ENCODE measurements at places on chromosomes 3 and 15.

GRCh38 chr3:111684640-111685039 lies 89.5 kb upstream of the ZBED2 start:
- DNase-seq, result no peak

DNA sequence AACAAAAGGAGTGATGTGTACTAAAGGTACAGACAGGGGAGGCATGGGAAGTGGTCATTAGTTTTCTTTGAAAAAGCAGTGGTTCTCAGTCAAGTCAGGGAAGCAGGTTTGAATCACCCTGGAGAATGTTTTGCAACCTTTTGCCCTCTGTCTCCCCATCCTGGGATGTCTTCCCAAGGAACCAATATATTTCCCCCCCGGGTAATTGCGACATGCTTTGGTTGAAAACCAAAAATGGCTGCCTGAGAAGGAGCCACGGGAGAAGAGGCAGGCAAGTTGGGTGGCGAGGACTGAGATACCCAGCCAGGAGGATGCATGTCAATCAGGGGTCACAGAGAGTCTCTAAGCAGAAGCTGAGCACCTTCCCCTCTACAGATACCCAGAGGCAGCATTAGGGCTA lies 20.2 kb upstream of the PPP1R2 start:
- DNase-seq, result no peak

- no peak for DNase-seq
These were observed 61.7 kb downstream of the GBE1 start for GRCh38 chr3:81699536-81700320.

DNA sequence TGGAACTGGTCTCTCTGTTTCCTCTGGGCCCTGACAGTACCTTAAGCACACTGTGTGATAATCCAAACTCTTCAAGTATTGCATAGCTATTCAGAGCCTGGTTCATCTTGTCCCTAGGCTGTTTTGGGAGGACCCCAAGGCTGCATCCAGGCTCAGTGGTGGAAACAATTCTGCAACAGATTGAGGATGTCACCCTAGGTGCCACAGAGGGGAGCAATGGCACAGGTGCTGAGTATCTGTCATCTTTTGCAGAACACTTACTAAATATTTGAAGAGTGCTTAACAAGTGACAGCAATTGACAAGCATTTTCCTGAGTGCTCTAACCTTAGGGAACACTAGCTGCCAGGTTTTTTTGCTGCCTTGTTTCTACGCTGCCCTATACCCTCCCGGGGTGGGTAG lies 27.8 kb downstream of the STARD5 start:
- no peak for DNase-seq

DNA sequence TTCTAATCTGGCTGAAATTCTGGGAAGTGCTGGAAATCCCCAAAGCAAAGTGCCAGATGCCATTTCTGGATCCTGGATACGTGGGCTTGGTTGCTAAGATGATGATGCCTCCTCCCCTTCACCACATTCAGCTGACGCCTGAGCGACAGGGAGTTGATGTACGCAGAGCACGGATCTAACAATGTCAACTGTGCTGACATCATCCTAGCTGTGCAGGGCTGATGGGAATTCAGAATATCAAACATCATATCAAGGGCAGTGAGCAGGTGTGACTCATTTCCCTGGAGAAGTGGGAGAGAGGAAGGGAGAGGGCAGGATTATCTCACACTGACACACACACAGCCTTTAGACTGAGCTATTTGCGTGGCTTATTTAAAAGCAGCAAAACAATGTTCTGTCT lies 92.6 kb upstream of the ZBTB20 start:
- peak; percentile 71 for DNase-seq

DNA sequence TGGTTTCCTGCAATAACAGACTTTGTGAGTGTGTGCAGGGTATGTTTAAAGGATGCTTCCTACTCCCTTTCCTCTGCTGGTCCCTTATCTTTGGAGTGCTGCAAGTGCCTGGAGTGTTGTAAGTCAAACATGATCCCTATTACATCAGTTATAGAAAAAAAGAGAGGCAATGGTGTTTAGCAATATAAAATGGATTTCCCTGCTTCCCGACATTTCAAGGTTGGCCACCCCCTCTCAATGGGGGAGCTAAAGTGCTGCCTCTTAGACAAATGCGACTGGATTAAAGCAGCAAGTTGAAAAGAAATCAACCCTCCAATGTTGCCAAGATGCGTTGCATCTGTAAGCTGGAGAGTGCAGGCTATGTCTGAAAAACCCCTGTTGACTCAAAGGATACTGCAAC lies 203.1 kb upstream of the WNT5A start:
- DNase-seq, result no peak

DNA sequence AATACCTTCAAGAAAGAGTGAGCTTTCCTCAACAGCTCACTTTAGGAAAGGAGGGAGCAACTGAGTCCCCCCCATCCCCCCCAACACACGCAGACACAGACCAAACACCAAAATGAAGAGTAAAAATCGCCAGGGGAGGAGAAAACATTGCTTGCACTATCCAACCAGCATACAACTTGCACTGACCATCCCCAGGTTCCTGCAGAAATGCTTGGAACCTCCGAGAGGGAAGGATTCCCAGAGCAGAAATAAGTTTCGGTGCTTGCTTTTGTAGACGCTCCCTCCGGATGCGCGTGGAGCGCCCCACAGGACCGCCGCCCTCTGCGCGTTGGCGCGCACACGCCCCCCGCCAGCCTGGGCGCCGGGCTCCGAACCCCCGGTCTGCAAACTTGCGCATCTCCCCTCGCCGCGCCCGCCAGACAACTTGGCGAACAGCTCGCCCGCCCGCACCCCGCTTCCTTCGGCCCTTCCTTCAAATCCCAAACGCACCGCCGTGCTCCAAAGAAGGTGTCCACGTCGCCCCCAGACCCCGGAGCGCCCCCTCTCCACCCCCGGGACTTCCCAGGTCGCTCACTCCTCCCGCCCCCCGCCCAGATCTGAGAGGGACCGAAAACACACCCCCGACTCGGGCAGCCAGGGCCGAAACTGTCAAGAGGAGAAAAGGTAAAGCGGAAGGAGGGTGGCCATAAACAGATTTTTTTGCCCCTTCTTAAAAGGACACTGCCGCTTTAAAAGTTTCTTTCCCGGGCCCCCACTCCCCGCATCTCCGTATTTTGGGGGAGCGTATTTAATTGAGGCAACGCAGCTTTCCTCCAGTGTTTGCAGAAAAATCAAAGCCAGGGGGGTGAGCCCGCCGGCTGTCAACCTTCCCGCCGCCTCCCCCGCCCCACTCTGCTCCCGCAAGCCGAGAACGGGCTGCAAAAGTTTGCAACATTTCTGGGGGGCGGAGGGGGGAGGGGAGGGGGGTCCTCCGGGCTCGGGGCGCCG lies 859 bp downstream of the RORA start:
- no peak for DNase-seq

- DNase-seq, result peak; percentile 94
These were observed 55.0 kb downstream of the FLNB start for GRCh38 chr3:58063022-58063815.

DNA sequence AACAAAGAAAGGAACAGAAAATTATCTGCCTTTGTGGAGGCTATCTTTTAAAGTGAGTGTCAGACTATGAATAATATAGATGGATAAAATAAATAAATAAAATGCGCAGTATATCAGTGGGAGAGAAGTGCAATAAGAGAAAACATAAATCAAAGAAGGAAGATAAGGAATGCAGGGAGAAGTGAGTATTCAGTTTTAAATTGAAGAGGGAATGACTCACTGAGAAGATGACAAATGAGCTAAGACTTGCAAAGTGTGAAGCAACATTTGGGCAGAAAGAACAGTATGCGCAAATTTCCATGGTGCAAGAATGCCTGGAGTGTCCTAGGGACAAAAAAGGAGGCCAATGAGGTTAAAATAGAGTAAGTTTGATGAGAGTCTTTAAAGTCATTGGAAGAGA lies 1300.1 kb upstream of the ALCAM start:
- DNase-seq, result peak; percentile 1

DNA sequence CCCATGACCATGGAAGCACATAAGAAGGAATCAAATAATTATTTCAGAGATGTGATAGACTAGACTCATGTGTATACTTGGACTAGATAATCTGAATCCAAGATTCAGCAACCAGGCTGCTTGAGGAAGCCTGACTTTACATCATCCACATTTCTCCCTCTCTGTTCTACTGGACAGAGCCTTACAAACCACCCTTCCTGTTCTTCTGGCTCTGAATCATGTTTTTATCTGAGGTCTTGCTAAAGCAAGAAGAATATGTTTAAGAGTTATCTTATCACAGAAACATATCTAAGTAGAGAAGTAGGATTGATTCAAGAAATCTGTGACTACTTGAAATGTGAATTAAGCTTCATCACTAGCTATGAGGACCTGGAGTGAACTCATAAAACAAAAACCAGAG lies 71.1 kb upstream of the SLC24A5 start:
- DNase-seq, result no peak

GRCh38 chr3:191631496-191631895 lies 170.5 kb downstream of the PYDC2 start:
- DNase-seq, result no peak
